ENCODE measurements at places on chromosomes 1 and 21. TPM values are rescaled to one million over a fixed set of nuclear protein-coding genes. Genes with fewer than 3 reads are reported as not detected.

S100A9 gene
- 4,658 TPM for total RNA-seq

LCE2C gene
- not detected for total RNA-seq

FCRL6 gene
- total RNA-seq = not detected

GRCh38 chr1:205337481-205337880, 15.9 kb upstream of the NUAK2 start:
- no peak for DNase-seq

ATP6V1G3 gene
- not detected for total RNA-seq

GRCh38 chr1:67970088-67970487, 80.3 kb downstream of the DIRAS3 start:
- DNase-seq = no peak

- DNase-seq = no peak
These were observed 91.9 kb downstream of the URB2 start for GRCh38 chr1:229717786-229718576.

DNA sequence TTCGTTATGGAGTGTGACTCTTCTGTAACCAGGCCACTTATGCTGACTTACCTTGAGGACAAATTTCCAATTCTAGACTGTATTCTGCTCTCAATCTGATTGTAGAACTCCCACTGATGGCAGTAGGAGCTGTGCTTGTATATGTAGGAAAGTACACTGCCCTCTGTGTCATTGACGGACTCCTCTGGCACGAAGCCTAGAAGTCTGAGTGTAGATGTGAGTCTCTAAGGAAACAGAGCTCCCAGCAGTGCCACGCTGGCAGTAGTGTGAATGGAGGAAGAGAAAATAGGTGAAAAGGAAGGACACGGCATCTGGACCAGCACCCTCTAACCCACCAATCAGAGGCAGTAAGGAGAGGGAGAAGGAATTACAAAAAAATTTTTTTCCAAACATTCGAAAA, 130.4 kb upstream of the ADGRL2 start:
- DNase-seq = no peak

RNU1-4 gene
- 19,908 TPM for total RNA-seq

NUP133 gene
- 38.3 TPM for total RNA-seq

GRCh38 chr1:9280015-9280860, 12.5 kb upstream of the SPSB1 start:
- no peak for DNase-seq

DNA sequence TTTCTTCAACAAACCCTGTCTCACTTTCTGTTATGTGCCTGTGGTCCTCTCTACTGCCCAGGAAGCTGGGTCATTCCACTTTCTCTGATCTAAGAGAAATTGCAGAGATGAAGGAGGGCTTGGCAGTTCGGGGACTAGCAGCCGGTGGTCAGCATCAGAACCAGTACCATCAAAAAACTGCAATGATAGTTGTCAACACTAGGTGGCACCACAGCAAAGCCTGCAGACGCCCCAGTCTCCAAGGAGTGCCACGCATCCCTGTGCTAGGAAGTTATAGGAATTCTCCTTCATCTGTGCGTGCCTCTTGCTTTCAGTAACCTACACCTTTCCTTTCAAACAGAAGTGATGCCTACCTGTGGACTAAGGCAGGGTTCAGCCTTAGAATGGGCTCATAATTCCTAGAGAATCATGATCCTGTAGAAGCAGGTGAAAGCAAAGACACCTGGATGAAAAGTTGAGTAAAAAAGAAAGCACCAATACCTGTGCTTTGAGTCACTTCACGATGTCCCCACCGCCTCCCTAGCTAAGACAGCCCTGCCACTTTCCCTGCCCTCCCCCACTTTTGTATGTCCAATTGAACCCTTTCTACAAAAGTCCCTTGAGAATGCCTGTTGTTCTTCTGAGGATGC, 129.2 kb downstream of the ADAMTS1 start:
- no peak for DNase-seq

- DNase-seq = no peak
These were observed 17.0 kb upstream of the CD1C start for GRCh38 chr1:158272681-158273080.

- no peak for DNase-seq
These were observed 54.5 kb upstream of the TTC34 start for GRCh38 chr1:2856066-2856390.

- no peak for DNase-seq
These were observed 765 bp upstream of the BMP8A start for GRCh38 chr1:39490596-39491145.

EFNA4 gene
- total RNA-seq = 13.8 TPM

- DNase-seq = no peak
These were observed 2.4 kb upstream of the C1orf116 start for GRCh38 chr1:207034998-207035397.

DNA sequence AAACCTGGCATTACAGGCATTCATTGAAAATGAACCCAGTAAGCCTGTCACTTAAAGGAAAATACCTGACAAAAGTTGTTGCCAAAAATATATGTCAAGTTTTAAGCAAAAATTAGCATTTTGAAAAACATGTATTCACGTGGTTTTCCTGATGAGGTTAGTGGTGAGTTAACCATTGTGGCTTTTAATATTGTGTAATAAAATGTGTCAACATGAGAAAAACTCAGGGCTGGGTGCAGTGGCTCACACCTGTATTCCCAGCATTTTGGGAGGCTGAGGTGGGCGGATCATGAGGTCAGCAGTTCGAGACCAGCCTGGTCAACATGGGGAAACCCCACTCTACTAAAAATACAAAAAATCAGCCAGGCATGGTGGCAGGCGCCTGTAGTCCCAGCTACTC, 731.4 kb downstream of the KCNT2 start:
- DNase-seq = no peak

GRCh38 chr1:166064313-166064926, 102.4 kb downstream of the FAM78B start:
- DNase-seq = no peak

CAPN9 gene
- total RNA-seq = not detected

DNA sequence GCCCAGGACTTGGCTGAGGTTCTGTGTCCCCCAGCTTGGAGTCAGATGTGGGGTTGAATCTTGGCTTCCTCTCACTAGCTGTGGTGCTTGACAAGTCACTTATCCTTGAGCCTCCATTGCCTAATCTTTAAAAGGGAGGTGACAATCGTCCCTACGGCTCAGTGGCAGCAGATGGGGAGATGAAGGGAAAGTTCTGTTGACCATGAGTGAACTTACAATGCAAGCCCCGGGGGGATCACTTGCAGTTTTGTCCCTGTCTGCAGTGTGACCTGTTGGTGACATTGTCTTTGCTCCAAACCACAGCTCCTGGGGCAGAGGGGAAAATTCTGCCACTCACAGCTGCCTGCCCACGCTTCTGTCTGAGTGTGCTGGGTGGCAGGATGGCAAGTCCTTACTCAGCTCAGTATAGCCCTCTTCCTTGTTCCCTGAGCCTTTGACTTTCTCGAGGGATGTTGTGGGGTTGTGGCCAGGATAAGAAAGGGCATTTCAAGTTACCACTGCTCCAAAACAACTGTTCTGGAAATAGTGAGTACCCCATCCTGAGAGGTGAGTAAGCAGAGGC, 1.7 kb downstream of the PCSK9 start:
- no peak for DNase-seq

DNA sequence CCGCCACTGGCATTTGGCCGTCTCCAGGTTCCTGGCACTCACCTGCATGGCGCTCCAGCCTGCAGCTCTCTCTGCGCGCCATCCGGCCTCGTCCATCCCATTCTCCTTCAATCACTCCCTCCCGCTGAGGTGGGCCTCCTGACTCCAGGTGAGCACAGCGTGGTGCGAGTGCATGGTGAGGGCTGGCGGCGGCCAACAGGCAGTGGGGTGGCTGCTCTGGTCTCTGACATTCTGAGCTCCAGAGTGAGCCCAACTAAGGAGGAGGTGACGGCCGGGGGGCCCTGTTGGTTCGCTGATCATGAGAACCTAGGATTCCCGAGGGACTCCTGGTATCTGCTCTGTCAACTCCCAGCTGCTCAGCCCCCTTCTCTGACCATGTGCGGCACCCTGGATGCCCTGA, 130.4 kb downstream of the AJAP1 start:
- DNase-seq = no peak

DNA sequence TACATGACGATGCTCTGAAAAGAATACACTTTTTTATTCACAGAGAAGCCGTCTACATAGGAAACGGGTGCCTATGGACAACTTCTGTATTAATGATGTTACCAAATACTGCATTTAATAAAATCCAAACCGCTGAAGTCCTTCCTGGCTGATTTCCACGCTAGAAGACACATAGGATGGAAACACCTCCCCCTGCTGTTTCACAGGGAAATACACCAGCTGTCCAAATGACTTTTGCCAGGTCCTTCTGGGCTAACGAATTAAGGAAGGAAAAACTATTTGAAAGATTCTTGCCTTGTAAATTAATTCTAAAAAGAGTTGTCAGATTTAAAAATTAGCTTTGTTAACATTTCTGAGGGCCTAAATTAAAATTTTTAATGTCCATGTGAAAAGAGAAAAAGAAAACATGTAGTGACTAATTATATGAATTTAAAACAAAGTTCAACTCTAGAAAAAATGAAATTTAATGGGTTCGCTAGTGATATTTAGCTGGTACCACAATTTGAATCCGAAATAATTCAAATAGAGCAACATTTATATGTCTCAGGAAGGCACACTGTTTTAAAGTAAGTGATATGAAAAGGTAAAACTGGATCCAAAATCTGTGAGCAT, 146.0 kb downstream of the RERE start:
- DNase-seq = no peak

ELAVL4 gene
- 2.2 TPM for total RNA-seq

DNA sequence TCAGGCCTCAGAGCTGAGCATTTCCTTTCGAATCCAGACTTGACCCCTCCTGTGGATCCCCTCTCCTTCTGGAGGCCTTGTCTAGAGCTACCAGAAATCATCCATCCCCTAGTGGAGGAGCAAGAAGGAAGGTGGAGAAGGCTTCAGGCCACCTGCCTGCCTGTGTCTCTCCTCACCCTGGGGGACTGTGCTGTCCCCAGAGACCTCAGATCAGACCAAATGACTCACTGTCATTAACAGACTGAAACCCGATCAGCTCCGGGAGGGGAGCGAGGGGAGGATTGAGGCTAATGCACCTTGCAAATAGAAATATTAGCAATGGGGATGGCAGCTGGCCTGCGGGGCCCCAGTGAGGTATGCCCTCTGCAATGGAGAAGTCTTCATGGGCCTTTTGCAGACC, 2.1 kb downstream of the MYBPH start:
- no peak for DNase-seq

- DNase-seq = no peak
These were observed 27.1 kb downstream of the MAEL start for GRCh38 chr1:167016100-167016750.

DNA sequence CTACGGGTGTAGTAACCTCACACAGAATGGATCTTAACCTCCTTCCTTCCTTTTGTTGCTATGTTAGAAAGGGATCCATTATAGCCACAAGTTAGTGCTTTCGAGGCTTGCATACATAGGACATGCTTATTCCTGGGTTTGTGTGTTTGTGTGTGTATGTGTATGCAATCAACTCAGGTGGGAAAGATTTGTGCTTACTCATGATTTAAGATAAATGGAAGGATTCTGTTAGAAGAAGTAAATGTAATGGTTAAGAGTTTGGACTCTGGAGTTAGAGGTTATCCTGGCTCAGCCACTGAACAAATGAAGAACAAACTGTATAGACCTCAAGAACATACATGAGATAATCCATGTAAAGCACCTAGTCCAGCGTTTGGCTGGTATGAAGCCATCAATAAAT, 28.8 kb downstream of the BTG3 start:
- DNase-seq = no peak

GRCh38 chr1:150127868-150128267, 21.8 kb upstream of the PLEKHO1 start:
- DNase-seq = no peak

- DNase-seq = no peak
These were observed 52.7 kb upstream of the SYT6 start for GRCh38 chr1:114206392-114206791.

DNA sequence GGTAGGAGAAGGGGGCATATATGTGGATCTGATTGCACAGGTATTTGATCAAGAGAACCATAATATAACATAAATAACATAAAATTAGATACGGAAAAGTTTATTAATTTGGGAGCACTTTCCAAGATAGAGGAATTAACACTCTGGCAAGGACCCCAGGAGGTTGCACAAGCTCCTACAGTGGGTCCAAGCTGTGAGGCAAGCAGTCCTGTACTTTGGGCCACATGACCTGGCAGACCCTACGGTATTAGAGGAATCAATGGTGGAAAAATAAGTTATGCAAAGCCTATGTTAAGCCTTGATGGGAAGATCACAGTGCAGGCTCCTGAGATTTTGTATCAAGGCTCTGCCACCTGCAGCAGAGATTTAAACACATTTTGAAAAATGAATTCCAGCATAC, 220.1 kb downstream of the COL24A1 start:
- DNase-seq = no peak

- no peak for DNase-seq
These were observed 359.1 kb downstream of the TTLL7 start for GRCh38 chr1:83639785-83640184.

GRCh38 chr1:46749921-46750404, 31.0 kb upstream of the EFCAB14 start:
- DNase-seq = no peak

DNA sequence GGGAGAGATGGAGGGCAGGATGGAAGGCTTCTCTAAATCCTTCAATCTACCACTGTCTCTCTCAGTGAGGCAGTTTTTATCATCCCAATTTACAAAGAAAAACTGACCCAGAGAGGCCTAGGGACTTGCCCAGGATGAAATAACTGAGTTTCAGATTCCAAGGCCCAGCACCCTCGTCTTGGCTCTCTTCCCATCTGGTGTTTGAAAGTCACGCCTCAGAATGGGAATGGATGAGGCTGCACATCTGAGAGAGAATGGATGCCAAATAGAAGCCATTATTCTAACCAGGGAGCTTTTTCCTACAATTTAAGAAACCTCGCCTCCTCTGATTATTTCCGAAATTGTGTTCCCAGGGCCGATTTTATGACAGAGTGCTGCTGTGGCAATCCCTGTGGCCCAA, 10.6 kb upstream of the KCNN3 start:
- DNase-seq = no peak

CLDN19 gene
- total RNA-seq = not detected

GRCh38 chr21:20220586-20220985, 777.6 kb upstream of the NCAM2 start:
- DNase-seq = no peak

GRCh38 chr21:21018821-21019220, 20.6 kb downstream of the NCAM2 start:
- no peak for DNase-seq

GRCh38 chr1:182061594-182061993, at the start of gene ZNF648:
Gene ZNF648, minus strand, starts transcription at chr1:182061712. Its CDS starts 3,702 bp downstream, at chr1:182058010.
- DNase-seq = no peak

IRF6 gene
- total RNA-seq = 83.5 TPM

DNA sequence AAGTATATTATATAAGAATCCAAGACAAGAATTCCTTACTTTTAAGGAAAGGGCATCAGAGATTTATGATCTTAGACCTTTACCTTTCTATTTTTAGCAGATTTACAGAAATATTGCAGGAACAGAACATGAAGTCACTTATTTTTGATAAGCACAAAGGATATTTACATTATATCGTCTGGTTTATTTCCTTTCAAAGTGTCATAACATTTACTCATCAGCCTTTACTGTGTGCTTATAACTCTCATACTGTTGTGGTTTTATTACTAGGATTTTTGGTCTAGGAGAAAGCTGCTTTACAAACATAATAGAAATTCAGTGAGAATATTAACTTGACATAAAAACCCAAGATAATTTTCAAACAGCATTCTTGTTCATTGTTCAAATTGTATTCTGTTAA, 47.6 kb downstream of the APP start:
- no peak for DNase-seq

GRCh38 chr1:158249646-158250045, 4.6 kb upstream of the CD1A start:
- no peak for DNase-seq

EDARADD gene
- 1.2 TPM for total RNA-seq

Data from vagina (tissue), 2 donors.